ENCODE measurements at places on chromosomes 2 and 18. TPM values are rescaled to one million over a fixed set of nuclear protein-coding genes. Genes with fewer than 3 reads are reported as not detected.

ARHGEF33 gene
- total RNA-seq = 0.68 TPM

CIDEA gene
- not detected for total RNA-seq

DLX2 gene
- total RNA-seq = not detected

ZEB2 gene
- total RNA-seq = 92.4 TPM

SCN3A gene
- 0.83 TPM for total RNA-seq

GKN2 gene
- not detected for total RNA-seq

MEP1B gene
- total RNA-seq = not detected

TRIM43 gene
- not detected for total RNA-seq

SFXN5 gene
- total RNA-seq = 28.6 TPM
